ENCODE measurements at places on chromosomes 5 and 9.
A peak's percentile ranks its signal among the peaks of the same experiment; 100 is the strongest.

GRCh38 chr5:93164690-93165089 lies 416.3 kb downstream of the NR2F1-AS1 start:
- DNase-seq, result peak; percentile 74

- DNase-seq, result no peak
Measured at GRCh38 chr9:128145951-128146351, 3.3 kb upstream of the LCN2 start.

DNA sequence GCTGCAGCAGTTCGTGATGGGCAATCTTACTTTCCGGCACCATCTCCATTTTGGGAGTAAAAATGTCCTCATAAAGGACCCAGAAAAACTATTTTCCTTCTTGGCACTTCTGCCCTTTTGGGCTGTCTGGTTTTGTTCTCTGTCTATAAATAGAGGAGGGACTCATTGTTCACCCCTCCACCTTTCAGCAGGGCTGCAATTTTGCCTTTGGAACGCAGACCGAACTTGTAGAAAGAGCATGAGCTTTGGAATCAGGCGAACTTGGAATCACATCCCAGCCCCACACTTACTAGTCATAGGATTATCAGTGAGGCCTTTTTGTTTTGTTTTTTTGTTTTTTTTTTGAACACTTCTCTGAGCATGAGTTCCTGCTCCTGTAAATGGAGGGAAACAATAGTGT lies 178.1 kb upstream of the IL12B start:
- DNase-seq, result no peak

GRCh38 chr5:68757006-68757405 lies 336.8 kb upstream of the SLC30A5 start:
- no peak for DNase-seq

DNA sequence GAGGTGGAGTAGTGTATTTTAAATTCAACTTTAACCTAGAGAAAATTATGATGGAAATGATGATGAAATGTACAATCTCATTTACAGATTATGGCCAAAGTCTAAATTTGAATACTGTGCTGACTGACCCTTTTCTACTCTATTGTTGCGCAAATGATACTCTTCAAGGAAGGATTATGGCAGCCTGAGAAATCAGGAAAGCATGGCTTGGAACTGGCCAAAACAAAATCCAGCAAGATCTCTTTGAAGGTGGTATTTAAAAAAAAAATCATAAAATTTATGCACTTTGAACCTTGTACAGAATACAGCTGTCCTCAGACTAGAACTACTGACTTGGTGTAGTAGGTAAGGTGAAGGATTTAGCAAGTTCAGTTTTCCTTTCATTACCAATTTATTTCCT lies 105.3 kb downstream of the NDUFAF2 start:
- DNase-seq, result no peak

DNA sequence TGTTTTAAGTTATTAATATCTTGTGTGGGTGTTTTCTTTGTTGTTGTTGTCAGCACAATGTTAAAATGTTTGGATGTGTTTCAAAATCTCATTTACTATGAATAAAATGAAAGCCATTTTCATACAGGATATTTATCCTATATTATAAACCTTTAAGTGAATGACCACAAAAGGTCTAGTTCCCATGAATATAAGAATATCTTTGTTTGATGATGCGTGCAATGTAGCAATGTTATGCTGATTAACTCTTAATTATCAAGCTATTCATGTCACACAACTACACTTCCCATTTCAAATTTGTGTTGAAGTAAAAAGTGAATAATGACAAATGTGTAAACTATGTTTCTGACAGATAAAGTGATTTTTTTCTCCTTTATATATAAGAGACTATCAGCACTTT lies 59.8 kb downstream of the MEF2C start:
- DNase-seq, result no peak

DNA sequence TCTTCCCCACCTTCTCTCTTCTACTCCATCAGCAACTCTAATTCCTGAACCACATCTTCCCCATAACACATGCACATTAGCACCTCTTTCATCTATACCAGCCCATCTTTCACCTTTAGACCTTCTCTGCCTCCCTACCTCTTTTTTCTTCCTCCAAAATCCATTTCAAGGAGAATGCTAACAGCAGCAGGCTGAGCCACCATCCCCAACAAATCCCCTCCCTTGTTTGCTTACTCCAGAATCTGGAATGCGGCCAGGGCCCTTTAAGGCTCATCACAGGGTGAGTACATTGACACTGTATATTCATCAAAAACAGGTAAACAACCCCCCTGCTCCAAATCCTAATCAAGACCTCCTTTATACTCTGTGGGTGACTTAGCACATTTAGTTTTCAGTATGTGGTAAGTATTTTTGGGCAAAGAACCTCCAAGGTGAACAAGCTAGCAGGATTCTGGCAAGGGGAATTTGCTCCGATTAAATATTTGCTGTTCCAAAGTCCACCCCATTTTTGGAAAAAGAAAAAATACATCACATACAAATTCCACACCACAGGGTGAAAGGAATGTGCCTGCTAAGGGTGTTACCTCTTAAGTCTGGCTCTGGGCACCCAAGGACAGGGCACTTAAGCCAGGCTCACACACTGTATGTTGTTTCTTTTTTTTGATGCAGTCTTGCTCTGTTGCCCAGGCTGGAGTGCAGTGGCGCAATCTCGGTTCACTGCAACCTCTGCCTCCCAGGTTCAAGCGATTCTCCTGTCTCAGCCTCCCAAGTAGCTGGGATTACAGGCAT lies 71.4 kb downstream of the SERINC5 start:
- DNase-seq, result no peak

DNA sequence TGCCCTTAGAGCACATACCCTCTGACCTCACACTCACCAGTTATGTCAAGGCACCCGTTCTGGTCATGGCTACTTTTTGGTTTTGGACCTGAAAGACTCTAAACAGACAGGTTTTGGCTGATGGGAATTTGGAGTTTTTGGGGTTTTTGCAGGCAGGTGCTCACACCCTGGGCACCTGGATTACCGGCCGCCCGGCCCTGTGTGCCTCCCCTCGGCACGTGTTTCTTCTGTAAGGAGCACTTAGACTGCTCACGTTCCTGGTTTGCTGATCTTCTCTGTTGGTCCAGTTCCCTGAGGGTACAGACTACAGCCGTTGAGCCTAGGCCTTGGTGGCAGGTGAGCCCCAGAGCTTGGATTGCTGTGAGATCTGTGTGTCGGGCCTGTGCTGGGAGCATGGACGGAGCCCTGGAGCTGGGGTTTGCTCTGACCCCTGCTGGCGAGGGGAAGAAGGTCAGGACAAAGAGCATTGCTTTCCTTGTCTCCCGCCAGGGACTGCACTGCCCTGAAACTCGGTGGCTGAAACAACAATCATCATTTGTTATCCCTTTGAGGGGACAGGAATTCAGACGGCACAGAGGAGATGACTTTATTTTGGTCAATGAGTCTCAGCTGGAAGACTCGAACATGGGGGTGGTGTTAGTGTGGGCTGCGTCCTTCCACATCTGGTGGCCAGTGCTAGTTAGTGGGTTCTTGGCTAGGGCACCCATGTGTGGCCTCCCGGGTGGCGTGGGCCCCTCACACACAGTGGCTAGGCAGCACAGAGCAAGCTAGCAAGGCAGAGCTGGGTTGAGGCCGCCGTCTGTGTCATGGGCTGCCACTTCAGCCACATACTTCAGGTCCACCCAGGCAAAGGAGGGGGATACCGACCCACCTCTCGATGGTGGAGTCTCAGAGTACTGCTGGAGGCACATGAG lies 76.4 kb downstream of the EHMT1 start:
- no peak for DNase-seq

- peak; percentile 53 for DNase-seq
Measured at GRCh38 chr9:91302831-91303230, 58.9 kb downstream of the AUH start.

GRCh38 chr9:124008303-124008693 lies 3.3 kb upstream of the LHX2 start:
- no peak for DNase-seq

DNA sequence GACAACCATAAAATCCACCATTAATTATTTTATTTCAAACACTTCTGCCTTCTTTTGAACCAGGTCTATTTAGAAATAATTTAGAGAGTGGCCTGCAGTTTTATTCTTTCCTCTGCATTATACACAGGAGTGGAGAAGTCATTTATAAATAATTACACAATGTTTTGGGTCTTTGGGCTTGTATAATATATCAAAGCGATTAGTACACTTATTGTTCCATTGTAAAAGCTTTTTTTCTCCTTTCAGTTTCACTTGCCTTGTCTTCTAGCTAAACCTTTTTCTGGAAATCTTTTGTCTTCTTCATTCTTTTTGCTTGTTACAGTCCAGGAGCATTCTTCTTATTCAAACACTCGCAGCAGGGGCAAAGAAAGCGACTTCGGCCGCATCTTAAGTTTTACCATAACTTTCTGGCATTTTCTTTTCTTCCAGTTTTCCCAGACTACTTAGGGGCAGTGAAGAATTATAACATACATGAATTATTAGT lies 7.3 kb upstream of the NEUROG1 start:
- no peak for DNase-seq

DNA sequence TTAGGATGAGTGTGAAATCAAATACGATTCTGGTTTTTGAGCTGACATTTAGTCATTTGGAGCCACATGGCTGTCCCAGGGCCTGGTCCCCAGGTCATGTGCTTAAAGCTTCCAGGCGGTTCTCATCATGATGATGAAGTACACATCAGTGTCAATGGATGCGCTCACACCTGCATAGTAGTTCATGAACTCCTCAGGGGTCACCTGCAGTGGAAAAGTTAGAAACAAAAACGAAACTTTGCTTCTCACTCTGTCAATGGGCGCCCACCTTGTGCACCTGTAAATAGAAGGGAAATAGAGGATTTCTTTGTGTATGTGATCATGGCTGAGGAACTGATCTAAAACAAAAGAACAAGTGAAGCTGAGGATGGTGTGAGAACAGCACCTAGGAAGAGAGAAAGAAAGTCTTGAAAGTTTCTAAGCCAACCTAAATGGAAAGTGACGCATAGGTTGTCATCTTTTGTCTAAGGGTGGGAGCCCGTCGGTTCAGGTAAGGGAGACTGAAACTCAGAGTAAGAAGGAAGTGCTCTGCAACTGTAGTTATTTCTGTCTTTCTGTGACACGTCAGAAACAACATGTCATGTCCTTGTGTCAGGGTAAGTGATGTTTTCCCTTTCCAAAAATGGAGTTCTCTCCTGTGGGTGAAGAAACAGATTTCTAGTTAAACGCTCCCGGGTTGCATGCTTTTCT lies 33.8 kb downstream of the CAPSL start:
- no peak for DNase-seq

DNA sequence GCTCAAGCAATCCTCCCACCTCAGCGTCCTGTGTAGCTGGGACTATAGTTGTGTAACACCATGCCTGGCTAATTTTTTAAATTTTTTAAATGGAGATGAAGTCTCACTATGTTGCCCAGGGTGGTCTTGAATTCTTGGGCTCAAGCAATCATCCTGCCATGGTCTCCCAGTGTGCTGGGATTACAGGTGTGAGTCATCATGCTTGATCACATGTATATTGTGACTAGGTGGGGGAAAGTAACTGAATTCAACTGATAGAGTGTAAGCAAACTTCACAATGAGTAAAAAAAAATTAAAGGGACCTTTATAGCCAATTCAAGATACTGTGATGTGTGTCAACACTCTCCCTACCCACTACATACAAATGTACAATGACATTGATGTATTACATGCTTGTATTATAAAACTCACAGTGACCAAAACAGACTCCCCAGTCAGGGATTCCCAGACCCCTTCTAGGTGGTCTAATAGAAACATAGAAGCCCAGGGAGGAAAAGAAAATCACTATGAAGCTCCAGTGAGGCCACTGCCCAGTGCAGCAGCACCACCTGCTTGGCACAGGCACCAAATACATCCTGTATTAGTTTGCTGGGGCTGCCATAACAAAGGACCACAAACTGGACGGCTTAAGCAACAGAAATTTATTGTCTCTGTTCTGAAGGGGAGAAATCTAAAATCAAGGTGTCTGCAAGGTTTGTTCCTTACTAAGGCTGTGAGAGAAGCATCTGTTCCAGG lies 8.8 kb downstream of the PLGRKT start:
- DNase-seq, result no peak

DNA sequence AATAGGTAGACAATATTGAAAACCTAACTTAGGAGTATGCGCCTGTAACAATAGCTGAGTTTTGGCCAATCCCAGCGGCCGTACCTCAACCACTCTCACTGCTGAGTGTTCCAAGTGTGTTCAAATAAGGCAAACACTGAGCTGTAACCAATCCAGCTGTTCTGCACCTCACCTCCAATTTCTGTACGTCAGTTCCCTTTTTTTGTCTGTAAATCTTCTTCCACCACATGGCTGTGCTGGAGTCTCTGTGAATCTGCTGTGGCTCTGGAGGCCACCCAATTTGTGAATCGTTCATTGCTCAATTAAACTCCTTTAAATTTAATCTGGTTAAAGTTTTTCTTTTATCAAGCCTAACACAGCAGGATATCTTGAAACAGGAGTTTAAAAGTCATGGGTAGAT lies 116.3 kb downstream of the SLC28A3 start:
- no peak for DNase-seq

DNA sequence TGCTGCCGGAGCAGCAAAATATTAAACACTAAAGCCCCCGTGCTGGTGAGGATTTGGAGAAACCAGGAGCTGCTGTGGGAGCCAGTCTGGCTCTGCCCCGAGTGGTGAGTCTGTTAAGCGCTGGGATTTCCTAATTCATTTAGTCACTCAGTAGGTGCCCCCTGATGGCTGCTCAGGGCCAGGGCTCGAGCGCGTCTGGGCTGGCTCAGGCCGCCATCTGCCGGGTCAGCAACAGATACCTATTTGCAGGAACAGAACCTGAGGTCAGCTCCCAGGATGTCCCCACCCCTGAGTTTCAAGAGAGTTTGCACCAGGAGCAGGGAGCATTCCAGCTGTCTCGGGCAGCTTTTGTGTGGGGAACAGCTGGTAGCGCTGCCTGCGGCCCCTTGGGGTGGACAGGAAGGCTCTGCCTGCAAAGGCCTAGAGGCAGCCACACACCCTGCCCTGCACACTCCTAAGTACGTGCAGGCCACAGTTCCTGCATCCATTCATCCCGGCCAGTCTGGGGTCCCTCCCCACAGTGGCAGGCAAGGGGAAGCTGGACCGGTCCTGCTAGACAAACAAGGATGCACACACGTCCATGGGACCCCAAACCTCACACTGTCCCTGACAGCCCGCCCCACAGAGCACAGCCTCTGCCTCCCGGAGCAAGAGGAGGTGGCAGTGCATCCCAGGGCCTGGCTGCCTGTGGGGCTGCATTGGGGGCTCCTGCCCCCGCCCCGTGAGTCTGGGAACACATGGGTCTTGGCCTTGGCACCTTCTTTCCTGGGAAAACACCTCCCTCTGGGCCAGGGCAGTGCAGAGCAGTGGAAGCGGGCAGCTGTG lies 83.7 kb downstream of the ADAMTS2 start:
- DNase-seq, result no peak
